ENCODE measurements at places on chromosomes 6 and 20.

GRCh38 chr6:142856624-142857232 lies 88.2 kb downstream of the HIVEP2 start:
- no peak for DNase-seq

GRCh38 chr6:32666420-32667300 lies at the start of gene HLA-DQB1:
Gene HLA-DQB1 (minus strand): TSS chr6:32666657. CDS start chr6:32666607, 50 bp downstream.
- DNase-seq, result peak; percentile 75

DNA sequence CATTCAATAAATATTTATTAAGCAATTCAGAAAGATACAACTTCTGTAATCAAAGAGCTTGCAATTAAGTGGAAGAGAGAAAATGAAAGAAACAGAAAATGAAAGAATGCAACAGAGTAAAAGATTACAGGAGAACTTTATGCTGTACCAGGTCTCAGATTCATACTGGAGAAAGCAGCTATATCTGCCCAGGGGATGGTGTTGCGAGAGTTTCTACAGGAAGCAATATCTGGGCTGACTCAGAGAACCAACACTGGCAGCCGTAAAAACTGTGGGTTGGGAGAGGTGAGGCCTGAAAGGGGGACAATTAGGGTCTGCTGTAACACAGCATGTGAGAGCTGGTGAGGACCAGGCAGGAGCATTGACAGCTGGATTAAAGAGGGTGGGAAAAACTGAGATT lies 256.7 kb upstream of the TCF21 start:
- DNase-seq, result no peak

DNA sequence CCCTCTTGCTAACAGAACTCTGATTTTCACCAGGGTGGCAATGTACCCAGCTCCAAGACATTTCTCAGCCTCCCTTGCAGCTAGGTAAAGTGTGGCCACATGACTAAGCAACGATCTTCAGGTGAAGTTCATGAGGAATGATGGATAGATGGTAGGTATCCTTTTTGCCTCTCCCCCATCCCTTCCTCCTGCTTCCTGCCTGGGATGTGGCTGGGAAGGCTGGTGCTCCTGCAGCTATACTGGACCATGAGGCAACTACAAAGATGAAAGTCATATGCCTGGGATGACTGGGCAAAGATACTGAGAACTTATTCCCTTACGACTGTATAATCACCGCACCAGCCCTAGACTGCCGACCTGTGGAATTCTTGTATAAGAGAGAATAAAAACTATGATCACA lies 13.4 kb downstream of the ZNF335 start:
- no peak for DNase-seq

GRCh38 chr6:112640891-112641290 lies 293.8 kb downstream of the RFPL4B start:
- DNase-seq, result no peak

GRCh38 chr6:20706238-20706938 lies 172.1 kb downstream of the CDKAL1 start:
- DNase-seq, result no peak
